ENCODE measurements at places on chromosomes 11 and 22.

GRCh38 chr11:65134952-65135632, 773 bp upstream of the SYVN1 start:
- peak; percentile 99 for DNase-seq

DNA sequence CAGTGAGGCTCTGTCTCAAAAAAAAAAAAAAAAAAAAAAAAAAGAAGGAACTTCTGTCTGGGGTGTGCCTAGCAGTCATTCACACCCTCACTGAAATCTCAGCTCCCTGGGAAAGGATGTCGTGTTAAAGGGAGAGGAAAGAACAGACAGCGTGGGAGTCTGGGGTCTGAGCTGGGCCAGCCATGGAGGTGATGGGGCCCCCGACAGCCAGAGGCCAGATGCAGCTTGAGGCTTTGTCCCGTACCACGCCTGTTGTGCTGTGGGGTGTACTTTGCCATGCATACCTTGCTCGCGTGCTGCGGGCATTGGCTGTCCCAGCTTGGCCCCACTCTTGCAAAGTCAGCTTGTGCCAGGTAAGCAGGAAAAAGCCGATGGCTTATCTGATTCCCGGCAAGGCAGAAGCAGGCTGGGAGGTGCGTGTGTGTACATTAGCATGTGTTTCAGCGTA, 4.6 kb downstream of the SYT12 start:
- no peak for DNase-seq

GRCh38 chr11:114166897-114167323, 107.4 kb downstream of the ZBTB16 start:
- DNase-seq = peak; percentile 89

GRCh38 chr11:2256951-2257700, 13.3 kb downstream of the ASCL2 start:
- peak; percentile 88 for DNase-seq

- DNase-seq = peak; percentile 56
Measured at GRCh38 chr22:45302751-45303150, 7.0 kb upstream of the FAM118A start.

DNA sequence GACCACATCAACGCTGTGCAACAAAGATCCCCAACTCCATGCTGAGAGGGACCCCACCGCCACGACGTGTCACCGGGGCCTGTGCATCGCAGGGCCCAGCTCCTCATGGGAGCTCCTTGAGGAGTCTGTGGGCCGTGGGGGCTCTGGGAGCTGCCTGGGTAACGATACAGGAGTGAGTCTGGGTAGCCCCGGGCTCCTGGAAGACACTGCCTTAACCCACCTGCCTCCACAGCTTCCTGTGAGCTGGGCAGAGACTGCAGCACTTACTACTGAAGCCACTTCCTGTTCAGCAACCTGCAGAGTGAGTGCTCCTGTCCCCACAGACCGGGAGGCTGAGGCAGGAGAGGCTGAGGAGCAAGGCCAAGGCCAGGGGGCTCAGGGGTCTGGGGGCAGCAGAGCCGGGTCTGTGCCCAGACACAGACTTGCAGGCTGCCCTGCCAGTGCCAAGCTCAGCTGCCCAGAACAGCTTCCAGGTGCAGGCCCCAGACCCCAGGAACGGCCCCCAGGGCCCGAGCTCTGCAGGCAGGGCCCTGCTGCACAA, 226.7 kb downstream of the BRD1 start:
- no peak for DNase-seq

DNA sequence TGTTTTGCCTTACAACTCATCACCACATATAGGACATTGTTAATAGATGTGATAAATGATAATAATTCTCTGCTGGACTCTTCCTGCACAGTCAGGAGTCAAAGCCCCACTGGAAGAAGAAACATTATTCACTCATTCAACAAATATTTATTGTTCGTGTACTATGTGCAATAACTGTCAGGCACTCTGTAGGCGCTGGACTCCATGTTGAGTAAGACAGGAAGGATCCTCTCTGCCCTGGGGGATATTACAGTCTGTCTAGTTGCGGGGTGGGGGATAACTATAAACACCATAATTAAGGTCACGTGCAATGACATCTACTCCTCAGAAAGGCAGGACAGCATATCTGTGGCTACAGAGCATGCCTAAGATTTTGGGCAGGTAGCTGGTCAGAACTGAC, 281.1 kb downstream of the FAT3 start:
- no peak for DNase-seq

- no peak for DNase-seq
Measured at GRCh38 chr11:92067016-92067415, 157.6 kb upstream of the FAT3 start.

DNA sequence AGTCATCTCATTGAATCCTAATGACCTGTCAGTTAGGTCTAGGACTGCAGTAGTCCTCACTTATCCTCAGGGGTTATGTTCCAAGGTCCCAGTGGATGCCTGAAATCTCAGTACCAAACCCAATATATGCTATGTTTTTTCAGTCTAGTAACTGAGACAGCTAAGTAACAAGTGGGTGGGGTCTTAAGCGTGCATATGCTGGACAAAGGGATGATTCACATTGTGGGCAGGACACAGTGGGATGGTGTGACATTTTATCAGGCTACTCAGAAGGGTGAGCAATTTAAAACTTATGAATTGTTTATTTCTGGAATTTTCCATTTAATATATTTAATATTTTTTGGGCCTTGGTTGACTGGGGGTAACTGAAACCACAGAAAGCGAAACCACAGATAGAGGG, 29.0 kb downstream of the DDX10 start:
- DNase-seq = peak; percentile 68

DNA sequence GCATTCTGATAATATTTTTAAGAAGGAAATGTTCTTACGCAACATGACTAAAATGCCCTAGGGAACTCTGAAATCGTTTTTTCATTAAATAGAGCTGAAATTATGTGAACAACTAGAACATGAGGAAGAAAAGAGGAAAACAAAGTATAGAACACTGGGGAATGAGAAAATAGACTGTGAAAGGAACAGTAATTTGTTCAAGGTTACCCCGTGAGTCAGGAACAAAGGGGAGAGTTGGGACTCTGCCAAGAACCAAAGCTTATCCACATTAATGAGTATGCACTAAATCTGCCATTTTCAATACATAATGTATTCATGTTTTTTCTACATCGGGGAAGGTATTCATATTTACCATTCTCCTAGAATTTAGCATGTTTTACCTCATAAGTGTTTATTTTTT, 961.8 kb upstream of the CCDC90B start:
- DNase-seq = no peak

DNA sequence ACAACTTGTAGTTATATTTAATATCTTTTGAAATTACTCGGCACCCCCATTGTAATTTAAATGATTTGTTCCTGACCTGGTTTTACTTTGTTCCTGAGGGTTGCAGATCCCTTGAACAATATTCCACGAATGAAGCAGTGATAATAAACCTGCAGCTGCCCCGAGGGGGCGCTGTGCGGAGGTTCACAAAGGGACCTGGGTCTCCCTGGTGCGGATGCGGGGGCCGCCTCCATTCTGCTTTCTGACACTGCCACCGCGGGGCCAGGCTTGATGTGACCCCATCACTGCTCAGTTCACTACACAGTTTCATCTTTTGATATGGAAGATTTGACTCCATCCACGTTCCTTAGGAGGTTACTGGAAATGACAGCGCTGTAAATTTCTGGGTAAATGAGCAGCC, 62.9 kb upstream of the PRODH start:
- no peak for DNase-seq

DNA sequence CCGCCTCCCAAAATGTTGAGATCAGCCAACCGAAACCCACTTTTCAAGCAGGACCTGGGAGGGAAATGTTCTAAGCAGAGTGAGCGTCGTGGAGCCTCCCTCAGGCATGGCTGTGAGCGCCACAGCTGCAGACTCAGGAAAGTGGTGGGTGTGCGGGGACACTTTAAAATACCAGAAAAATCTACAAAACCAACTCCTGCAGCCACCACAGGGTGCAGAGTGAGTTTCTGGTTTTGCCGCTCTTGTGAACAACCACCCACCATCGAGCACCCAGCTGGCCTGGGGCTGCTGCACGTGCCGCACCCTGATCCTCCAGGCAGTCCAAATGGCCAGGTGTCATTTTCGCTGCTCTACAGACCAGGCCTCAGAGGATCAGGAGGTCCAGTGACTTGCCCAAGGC, 46.9 kb downstream of the CELSR1 start:
- DNase-seq = no peak

DNA sequence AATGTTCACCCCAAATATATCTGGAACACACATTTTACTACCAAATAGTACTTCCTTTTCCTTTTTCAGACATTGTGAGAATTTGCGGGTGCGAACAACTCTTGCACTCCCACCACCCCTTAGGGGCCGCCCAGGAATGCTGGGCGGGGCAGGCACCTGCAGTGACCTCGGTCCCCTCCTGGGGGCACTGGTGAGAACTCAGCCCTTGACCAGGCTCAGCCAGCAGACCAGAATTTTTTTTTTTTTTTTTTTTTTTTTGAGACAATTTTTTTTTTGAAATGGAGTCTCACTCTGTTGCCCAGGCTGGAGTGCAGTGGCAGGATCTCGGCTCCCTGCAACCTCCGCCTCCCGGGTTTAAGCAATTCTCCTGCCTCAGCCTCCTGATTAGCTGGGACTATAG, 75.8 kb downstream of the ARHGAP8 start:
- peak; percentile 8 for DNase-seq

DNA sequence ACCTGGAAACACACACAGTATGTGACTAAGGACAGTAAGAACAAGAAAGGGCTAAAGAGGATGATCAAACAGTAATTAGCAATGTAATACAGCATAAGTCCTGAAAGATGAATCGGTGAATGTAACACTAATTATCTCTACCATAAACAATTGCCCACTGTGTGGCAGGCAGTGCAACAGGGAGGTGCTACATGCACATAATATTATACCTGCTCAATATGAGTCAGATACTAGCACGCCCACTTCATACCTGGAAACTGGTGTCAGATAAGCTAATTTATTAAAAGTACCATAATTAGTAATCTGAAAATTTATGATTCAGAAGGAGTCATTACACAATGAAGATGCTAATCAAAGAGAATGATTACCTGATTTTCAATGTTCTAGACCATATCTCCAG, 14.9 kb downstream of the CASP12 start:
- DNase-seq = no peak

DNA sequence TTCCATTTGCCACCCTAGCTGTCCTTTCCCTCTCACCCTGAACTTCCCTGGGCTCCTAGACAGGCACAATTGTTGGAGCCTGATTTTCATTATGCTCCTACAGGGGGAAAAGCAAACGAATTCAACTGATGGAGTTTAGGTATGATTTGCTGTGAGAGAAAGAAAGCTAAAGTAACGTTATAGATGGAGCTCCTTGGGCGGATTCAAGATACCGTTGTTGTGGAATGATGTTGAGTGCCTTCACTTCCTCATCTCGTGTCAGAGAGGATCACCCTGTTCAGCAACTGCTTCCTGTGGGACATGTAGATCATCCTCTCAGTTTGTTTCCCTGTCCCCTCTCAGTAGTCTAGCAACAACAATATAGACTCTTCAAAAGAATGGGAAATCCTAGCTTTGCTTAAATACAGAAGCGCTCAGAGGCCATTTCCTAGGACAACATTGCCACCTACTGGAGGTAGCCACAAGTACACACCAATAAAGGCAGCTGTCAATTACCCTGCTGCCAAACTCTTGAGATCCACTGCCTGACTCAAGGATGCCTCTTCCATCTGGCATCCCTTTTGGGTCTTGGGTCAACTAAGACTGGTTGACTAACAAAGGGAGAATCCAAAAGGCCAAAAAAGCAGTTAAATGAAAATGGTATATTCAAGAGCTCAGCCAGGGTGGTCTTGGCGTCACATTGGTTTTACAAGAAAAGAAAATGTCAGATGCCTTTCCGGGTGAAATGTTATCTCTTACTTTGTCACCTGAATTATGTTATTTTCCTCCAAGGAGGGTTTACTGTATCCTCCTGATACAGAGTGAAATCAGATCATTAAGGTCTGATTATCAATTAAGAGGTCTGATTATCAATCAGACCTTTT, 13.5 kb upstream of the DTX4 start:
- peak; percentile 85 for DNase-seq

GRCh38 chr11:45224766-45225165, 61.4 kb downstream of the SYT13 start:
- no peak for DNase-seq

DNA sequence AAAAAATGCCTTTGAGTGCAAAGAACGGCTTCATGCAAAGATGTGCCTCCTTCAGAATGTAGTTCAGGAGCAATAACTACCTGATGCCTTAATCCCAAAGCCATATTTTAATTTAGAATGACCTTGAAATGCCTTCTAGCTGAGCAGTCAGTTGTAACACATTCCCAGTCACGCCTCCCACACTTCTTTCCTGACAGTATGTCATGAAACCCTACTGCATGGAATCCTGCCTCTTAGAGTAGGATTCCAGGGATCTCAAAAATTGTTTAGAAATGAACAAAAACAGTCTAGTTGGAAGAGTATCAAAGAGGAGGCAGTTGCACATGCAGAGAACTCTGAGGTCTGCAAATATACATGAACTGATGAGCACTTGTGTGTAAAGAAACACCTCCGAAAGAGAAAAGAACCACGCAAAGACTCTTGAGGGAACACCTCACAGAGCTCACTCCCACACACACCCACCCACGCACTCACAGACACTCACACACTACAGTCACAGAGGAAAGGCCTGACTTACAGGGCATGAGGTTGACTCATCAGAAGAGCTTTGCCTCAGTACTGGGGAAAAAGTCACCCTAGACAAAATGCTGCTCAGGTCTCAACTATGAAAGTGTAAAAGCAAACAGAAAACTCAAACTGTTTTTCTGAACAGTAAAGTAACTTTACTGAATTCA, 77.4 kb downstream of the GGTLC2 start:
- DNase-seq = peak; percentile 68

DNA sequence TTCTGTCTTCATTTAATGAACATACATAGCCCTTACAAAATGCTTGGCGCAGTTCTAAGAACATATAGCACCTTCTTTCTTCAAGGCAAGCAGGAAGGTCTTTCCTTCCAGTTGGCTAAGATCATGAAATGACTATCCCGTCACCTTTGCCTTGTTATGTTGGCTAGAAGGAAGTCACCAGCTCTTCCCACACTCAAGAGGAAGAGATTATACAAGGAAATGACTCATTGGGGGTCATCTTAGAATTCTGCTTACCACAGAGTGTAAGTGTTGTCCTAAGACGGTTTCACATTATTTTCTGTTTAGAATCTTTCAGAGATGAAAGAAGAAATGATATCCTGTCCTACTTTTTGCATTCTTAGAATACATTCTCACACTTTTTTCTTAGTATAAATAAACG, 808.0 kb upstream of the LUZP2 start:
- DNase-seq = peak; percentile 54

DNA sequence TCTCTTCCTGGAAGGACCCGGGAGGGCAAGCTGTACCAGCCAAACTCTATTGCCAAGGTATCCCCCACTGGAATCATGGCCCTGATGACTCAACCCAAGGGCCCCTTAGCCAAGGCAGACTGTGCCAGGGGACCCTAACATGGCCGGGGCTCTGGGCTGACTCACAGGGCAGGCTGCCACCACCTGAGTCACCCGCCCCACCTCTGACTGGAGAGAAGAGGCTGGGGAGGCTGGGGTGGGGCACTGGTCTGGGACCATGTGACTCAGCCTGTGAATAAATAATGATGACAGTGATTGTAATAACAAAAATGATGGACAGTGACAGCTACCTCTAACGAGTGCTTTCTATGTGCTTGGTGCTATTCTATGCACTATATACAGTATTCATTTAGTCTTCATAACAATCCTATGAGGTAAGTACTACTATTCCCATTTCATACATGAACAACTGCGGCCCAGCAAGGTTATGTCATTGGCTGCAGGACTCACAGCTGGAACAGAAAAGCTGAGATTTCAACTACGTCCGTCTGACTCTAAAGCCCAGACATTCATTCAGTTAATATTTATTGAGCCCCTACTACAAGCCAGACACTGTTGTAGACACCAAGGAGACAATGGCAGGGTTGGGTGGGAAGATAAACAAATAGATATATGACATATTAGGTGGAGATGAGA, 84.2 kb downstream of the FBXO7 start:
- peak; percentile 84 for DNase-seq

- DNase-seq = no peak
Measured at GRCh38 chr11:118592616-118593367, 14.6 kb upstream of the PHLDB1 start.
